ENCODE measurements at places on chromosomes 5 and 9.

DNA sequence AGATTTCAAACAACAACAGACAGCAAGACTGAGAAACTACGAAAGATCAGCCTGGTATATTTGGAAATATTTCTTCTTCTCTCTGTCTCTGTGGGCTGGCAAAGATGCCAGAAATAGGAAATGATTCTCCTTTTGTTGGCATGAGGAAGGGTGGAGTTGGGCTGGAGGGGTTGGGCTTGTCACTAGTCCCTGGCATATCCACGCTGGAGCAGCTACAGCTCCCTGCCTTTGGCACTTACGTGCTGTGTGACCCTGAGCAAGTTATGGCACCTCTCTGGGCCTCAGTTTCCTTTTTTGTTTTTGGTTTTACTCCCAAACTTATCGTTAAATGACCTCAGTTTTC is 354 bp upstream of the KCNMB1 start:
- DNase-seq = no peak

- no peak for DNase-seq
Measured at GRCh38 chr9:126569036-126569435, 44.7 kb upstream of the LMX1B start.

- no peak for DNase-seq
Measured at GRCh38 chr5:38593959-38594358, 37.5 kb upstream of the LIFR start.

DNA sequence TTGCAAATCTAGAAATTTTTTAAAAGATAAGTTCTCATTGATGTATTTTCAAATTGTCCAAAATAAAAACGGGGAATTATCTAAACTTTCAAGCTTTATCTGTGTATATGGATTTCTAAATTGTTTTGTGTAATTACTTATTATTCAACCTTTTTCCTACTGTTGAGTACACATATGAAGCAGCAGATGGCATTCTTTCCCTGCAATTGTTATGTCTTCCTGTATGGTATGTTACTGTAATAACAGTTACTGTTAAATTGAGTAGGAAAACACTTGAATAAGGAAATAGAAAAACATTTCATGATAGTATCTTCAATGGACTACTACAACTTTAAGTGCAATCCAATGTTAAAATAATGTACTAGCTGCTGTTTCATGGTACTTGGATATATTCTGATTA is 124.8 kb downstream of the RANBP17 start:
- no peak for DNase-seq

DNA sequence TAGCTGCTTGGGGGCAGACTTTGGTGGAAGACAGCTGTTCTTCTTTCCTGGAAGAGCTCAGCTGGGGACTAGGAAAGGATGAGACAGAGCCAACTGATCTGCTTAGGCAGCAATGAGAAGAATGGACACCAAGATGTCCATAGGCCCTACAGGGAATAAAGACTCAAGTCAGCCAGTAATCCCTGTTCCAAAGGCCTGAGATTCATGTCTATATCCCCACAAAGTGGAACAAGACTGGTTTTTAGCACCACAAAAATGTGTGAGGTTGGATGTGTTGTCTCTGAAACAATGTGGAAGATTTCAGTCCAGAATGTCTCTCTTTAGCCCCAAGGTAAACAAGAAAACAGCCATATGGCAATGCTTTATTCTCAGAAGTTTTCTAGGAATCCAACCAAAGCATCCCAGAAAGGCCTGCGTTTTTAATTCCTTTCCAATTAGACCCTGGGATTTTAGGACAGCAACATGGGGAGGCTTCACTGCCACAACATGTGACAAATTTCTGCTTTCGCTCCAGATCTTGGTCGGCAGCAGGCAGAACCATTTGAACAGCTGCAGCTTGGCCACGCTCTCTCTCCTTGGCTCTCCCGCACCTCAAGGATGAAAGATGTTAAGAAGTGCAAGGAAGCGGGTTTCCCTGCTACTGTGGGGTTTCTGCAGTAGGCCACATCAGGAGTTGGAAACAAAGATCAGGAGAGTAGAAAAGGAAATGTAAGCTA is 245.1 kb downstream of the FSTL4 start:
- DNase-seq = no peak
